SHP77 treated with DMSO at 0.1 percent for 48 hours (cell line): ENCODE measurements at places on chromosomes 5 and 9.

- no peak for DNase-seq
These were observed 205.5 kb upstream of the EFNA5 start for GRCh38 chr5:107876261-107876660.

DNA sequence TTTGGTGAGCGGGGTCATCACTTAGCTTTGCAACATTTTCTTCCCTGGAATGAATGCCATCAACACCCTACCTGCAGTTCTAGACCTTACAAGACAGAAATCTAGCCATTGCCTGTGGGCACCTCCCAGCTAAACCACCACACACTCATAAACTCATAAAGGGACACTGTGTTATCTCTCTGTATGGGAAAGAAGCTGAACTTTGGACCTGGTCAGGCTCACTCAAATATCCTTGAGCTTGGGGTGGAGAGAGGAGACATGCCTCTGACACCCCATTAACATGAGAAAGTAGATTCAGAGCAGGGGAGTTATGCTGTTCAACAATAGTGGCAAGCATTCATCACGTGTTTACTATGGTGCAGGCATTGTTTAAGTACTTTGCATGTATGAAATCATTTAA, 205.6 kb downstream of the ZNF462 start:
- DNase-seq: no peak

- DNase-seq: no peak
These were observed 7.1 kb downstream of the LRRC26 start for GRCh38 chr9:137162505-137163364.

DNA sequence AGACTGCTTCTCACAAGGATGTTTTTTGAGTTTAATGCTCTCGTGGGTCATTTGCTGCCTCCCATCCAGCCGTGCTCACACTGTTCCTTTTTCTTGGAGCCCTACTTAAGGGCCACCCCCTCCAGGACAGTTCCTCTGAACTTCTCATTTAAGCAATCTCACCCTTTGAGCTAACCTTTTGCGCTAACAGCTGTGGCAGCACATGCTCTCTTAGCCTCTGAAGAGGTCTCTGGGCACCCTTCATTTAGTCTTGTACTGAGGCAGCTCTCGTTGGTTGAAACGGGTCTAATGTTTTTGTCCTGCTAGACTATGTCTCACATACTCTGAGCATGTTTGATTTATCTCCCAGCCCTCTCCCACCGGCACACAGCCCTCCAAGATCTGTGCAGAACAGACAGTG, 11.8 kb downstream of the ALDH1B1 start:
- DNase-seq: no peak

DNA sequence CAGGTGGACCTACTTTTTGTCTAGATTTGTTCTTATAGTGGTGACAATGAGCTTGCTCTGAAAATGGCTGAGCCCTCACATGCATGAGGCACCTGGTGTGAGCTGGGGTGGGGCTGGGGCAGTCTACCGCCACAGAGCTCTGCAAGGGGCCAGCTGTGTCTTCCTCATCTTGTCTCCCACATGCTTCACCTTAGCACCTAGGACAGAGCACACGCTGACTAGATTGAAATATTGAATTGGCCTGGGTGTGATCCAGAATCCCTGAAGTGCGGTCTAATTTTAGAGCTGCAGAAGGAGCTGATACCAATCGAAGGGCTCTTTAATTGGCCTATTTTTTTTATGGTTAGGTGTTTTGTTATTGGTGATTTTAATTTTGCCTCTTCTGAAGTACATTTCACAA, 126.1 kb upstream of the NFIB start:
- no peak for DNase-seq

DNA sequence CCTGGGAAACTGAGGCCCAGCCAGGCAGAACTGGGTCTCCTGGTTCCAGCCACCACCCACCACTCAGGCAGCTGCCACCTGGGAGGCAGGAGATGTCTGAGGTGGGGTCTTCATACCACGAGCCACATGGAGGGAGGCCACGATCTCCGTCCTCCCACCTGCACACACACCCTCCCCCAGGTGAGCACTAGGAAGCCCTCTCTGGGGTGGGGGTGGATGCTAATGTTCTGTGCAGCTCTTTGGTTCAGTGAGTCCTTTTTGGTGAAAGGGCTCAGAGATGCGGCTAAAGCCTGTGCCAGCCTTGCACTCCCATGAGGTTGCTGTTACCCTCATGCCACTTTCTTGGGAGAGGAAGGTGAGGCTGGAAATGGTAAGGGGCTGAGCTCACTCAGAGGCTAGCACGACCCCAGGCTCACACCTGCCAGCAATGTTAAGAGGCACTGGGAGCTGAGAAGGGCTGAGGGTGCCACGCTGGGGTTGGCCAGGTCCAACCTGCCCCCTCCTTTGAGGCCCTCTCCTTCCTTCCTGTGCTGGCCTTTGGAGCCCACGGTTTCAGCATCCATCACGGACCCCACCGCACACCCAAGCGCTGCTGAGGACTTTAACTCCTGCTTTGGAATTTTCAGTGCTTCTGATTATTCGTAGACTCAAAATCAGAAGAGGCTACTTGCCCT, 26.6 kb upstream of the OBP2B start:
- DNase-seq: no peak

- no peak for DNase-seq
These were observed 63.0 kb upstream of the TAF11L2 start for GRCh38 chr5:17434982-17435381.

DNA sequence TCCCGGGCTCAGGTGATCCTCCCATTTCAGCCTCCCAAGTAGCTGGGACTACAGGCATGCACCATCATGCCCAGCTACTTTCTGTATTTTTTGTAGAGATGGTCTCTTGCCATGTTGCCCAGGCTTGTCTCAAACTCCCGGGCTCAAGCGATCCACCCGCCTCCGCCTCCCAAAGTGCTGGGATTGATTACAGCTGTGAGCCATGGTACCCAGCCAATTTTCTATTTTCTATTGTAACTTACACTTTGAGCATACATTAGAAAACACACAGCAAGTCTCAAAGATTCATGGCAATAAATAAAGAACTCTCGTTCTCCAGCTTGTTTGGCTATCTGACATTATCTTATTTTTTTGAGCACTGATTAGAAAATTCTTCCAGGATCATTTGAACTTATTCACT, 228.7 kb downstream of the ADAMTS6 start:
- no peak for DNase-seq

DNA sequence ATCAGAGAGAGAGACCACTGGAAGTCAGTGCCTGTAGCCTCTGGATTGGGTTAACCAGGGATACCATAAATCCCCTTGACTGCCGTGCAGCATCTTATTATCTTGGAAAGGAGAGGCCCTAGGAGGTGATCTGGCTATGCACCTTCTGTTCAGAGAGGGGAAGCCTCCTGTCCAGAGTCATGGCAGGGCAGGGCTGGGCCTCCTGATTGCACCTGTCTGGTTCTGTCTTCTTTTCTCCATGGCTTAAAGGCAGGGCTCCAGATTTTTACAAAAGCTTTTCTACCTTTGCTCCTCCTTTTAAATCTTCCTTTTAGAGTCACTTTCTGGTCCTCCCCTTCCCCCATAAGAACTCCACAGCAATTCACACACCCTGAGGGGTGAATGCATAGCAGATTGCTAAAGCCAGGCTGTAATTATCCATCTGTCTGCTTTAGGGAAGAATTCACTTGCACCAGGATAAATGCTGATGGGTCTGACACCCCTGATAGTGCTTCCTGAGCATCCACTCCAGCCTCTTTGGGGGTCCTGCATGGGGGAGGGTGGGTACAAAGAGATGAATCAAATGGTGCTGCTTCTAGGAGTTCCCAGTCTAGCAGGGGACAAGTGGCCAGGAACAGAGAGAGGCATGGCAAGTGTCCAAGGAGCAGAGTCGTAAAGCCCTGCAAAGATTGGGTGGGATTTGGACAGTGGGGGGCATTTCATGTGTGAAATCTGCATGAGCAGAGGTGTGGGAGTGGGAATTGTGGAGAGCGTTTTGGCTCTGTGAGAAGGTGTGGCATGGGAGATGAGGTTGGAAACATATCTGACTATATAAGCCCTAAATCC, 141.3 kb upstream of the ALDH1B1 start:
- no peak for DNase-seq

- DNase-seq: no peak
These were observed 31.5 kb downstream of the GOLGA2 start for GRCh38 chr9:128244091-128244836.
